Fibroblast of skin of back (primary cell): ENCODE measurements at places on chromosomes 16 and 17.

DNA sequence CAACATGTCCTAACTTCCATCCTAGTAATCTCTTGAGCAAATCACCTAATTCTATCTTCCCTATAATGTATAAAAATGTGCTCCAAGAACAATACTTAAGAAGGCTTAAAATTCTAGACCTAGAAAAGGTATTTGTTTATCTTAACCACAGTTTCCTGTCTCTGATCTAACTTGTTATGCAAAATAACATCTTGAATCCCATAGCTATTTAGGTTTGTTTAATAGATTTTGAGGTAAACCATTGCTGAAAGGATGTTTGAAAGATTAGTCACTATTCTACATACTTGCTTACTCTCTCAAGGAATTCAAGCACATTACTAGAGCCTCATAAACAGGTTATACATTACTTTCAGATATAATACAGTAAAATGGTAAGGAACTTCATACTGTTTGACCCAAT, 13.0 kb downstream of the CA10 start:
- no peak for DNase-seq

GRCh38 chr17:73340093-73340596, 28.3 kb upstream of the CDC42EP4 start:
- DNase-seq, result peak; percentile 92

GRCh38 chr17:43556292-43556691, 10.2 kb upstream of the ETV4 start:
- no peak for DNase-seq

DNA sequence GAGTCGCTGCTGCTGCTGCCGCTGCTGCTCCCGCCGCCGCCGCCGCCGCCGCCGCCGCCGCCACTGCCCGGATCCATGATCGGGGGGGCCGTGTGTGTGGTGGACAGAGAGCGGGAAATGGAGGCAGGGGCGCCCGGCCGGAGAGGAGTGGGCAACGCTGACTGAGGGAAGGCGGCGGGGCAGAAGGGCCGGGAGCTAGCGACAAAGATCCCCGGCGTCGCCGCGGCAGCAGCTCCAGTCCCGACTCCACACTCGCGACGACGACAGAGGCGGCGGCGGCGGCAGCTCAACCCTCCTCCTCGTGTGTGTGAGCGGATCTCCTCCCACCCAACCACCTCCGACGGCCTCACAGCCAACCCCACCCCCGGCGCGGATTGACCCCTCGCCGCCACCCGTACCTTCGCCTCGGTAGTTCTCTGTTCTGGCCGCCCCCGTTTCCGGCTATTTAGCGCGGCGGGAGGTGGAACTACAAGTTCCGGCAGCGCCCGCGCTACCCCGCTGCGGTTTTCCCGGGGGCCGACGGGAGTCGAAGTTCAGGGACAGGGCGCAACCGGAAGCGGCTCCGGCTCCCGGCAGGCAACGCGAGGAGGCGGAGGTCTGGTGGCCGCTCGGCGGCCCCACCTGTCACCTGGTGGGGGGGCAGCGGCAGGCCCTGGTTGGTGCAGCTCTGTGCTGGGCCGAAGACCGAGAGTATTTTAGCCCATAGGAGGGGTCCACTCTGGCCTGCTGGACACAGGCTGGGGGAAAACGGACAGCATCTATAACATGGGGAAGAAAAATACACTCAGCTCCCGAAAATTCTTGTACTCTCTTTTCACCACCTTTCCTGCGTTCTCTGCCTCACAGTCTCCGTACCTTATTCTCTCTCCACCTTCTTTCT, at the start of gene GSPT1:
GSPT1 (minus strand) TSS at position 313 of the 880 bp plus-strand sequence; CDS start at position 77, 236 bp downstream.
- DNase-seq, result peak; percentile 99

GRCh38 chr16:29674188-29674587, 4.8 kb upstream of the QPRT start:
- DNase-seq, result no peak

DNA sequence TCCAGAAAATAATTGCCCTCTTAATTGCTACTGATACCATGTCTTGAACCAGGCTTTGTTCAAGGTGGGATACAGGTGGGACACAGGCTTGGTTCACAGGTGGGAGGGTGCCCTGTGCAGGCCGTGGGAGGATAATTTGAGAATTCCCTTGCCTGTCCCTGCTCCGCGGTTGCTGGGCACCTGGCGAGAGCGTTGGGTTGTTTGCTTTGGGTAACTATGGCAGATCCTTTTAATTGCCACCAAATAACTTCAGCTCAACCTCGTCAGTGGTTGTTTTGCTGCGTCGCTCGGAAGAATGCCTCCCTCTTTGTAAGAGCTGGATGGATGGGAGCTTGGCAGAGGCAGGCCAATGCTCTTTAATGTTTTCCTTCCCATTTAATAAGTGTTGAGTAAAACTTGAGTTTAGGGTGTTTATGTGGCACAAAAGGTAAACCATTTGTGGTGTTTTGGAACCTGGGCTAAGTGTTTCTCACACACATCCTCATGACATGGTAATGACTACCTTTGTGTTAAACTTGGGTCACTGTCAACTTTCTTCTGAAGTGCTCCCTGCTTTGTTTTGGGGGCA, 202.5 kb downstream of the MSI2 start:
- DNase-seq, result no peak

- peak; percentile 64 for DNase-seq
These were observed 565 bp downstream of the MAP3K3 start for GRCh38 chr17:63622574-63623390.

DNA sequence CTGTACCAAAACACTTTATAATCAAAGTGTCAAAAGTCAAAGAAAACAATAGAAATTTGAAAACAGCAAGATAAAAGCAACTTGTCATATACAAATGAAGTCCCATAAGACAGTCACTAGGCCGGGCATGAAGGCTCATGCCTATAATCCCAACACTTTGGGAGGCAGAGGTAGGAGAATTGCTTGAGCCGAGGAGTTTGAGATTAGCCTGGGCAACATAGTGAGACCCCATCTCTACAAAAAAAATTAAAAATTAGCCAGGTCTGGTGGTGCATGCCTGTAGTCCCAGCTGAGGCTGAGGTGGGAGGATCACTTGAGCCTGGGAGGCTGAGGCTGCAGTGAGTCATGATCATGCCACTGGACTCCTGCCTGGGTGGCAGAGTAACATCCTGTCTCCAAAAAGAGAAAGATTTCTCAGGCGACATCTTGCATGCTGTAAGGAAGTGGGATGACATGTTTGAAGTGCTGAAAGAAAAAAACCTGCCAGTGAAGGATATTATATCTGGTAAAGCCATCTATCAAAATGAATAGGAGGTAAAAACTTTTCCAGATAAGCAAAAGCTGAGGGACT, 98.7 kb upstream of the NACA2 start:
- DNase-seq, result peak; percentile 60

DNA sequence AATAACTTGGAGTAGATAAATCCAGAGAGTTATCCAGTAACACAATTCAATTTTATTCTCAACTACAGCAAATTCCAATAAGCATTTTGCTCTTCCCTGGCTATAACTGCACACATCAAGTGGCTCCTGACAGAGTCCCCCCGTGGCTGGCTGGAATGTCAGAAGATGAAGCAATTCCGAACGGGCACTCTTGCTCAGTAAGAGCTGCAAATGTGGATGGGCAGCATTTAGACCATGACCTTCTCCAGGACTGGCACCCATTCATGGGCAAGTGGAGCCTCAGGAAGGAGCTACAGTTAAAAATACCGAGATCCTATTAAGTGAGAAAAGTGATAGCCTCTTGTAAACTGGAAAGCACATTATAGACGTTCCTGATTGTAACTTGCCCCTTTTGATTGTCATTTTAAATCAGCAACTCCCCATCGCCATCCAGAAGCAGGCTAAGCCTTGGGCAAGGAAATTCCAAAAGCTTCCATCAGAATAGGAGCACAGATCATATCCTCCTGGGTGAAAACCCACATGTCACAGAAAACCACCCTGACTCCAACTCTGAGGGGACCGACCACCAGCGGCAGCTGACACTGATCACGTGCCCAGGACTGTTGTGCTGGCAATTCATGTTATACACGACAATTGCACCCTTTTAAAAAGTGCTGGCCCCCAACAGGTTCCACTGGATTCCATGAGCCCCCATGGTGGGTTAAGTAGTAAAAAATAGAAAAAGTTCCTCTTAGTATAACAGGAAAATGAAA, 7.1 kb downstream of the UBE2O start:
- no peak for DNase-seq

DNA sequence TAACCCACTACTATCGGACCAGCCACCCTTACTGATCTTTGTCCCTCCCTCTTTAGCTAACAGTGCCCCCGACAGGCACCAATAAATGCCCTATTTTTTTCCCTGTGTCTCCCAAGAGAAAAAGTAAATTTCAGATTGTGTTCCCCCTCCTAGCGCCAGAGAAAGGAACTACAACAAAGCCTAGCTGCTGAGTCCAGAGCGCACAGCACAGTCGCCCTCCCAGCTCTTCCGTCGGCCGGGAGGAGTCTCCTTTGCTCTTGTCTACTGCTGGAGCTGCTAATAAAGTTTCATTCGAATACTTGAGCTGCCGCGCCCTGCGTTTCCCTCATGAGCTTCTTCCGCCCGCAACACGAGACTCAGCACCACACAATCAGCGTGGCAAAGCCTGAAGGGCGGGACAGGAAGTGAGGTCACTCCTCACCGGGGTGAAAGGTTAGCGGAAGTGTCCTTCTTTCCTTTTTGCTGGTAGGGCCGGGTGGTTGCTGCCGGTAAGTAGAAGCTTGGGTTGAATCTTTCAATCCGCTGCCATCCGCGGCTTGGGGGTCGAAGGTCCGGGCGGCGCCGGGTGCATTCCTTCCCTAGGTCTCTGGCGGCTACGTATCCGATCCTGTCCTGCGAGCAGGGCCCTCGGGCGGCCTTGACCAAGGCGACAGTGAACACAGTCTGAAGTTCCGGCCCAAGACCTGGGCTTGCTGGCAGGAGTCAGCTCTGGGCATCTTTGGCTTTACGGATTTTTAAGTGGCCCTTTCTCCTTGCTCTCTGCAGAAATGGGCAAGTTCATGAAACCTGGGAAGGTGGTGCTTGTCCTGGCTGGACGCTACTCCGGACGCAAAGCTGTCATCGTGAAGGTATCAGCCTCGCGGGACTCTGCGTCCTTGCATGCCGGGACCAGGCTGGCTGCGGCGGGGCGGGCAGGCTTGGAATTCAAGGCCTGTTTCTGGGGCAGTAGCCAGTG, at the start of gene RPL27:
RPL27 (plus strand) TSS at position 436 of the 955 bp plus-strand sequence; CDS start at position 768, 332 bp downstream.
- DNase-seq, result peak; percentile 100

GRCh38 chr17:21166595-21167210, 39.9 kb downstream of the DHRS7B start:
- peak; percentile 80 for DNase-seq

- DNase-seq, result no peak
These were observed 7.2 kb downstream of the MPO start for GRCh38 chr17:58273453-58274104.

DNA sequence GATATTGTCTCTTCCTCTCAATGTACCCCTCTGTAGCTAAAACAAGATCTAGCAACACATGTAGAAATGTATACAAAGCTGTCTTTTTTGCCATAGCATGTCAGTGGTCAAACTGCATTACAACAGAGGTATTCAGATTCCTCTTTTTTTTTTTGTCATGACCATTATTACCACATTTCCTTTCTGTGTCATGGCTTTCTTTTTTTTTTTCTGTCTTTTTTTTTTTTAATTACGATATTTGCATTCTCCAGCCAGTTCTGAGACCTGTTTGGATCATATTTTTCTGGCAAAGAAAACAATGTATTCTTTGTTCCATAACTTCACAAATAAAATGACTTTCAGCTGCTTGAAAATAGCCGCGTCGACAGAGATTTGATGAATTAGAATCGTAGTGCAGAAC, 27.4 kb upstream of the CAPNS2 start:
- DNase-seq, result peak; percentile 39

DNA sequence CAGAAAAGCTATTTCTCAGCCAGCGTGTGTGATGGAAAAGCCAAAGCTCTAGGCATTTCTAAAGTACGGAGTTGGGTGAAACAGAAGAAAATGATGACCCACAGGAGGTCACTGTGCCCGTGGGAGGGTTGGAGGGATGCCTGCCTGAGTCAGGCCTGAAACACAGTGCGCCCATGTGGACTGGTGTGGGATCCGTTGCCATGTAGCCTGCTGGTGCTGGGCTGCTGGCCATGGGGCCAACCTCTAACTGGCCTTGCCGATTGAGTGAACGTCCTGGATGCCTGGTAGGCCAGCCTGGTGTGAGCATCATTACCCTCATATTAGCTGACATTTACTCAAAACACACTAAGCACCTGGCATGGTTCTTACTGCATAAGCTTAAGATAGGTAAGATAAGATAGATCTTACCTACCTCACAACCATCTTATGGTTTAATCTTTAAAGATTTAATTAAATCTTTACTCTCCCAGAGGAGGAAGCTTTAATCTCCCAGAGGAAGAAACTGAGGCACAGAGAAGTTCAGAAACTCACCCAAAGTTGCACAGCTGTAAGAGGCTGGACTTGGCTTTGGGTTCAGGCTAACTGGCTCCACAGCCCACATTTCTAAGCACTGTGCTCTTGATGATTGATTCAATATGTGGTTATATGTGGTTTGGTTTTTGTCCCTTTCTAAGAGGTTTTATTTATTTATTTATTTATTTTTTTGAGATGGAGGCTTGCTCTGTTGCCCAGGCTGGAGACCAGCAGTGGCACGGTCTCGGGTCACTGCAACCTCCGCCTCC, 15.7 kb downstream of the MGAT5B start:
- DNase-seq, result no peak

DNA sequence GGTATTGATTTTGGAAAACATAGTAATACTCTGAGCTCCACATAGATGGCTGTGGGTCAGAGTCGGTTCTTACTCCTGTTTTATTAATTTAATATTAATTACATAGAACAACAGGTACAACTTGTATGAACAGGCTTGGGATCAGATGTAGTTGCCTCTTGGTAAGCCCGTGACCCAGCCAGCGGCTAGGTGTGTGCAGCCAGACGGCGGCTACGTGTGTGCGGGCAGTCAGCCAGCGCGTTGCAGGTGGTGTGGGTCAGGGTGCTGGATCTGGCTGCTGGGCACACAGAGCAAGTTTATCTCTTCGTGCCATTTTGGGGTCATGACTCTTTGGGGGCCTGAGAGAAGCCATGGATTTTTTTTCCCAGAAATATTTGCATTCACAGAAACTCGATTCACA, 30.3 kb downstream of the DBNDD1 start:
- DNase-seq, result no peak

DNA sequence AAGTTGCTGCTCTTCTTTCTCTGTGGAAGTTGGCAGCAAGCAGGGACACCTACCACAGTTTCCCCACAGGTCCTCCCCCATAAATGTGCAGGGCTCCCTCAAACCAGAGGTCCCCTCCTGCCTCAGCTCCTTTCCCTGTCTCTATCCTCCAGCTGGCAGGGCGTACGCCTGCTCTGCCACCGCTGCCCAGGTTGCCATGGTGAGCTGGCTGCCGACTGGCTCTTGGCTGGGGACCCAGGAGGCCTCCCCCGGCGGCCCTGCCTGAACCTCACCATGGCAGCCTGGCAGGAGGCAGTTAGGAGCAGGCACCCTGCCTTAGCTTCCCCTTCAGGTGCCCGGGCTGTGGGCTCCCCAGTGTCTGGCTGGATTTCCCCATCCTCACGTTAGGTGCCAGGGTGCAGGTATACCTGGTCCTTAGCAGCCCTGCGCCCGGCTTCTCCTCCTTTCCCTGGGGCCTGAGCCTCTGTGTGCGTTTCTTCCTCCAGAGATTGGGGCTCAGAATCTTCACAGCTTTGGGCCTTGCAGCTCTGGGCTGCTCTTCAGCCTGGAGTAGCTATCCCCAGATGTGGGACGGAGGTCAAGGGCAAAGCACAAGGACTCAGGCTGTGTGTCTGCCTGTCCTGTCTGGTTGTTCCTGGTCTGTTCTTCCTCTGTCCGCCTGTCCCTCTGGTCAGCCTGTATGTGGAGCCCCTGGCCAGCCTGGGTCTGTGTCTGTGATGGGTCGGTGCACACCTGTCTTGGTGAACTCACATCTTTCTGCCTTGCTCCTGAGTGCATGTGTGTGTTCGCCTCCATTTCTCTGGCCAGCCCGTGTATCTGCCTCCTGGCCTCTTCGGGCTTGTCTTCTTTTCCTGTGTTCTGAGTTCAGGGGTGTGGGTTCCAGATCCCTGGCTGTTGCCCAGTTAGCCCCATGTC, 15.7 kb downstream of the GJD3 start:
- no peak for DNase-seq
